Stimulated activated CD8-positive, alpha-beta memory T cell treated with anti-CD3 and anti-CD28 coated beads, Interleukin-4, amount 100 ng/mL, for 24 hours (primary cell): ENCODE measurements at places on chromosomes 11 and 22.

DNA sequence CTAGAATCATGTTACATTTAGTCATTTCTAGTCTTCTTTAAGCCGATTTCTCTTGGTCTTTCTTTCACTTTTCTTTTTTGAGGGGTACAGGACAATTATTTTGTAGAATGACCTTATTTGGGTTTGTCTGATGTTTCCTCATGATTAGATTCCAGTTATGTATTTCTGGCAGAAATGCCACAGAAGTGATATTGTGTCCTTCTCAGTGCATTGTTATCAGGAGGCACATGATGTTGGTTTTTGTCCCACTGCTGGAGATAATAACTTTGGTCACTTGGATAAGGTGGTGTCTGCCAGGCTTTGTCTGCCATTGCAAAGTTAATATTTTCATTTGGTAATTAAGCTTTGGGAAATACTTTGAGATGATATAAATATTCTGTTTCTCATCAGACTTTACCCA lies 100.3 kb downstream of the RRM1 start:
- no peak for DNase-seq

DNA sequence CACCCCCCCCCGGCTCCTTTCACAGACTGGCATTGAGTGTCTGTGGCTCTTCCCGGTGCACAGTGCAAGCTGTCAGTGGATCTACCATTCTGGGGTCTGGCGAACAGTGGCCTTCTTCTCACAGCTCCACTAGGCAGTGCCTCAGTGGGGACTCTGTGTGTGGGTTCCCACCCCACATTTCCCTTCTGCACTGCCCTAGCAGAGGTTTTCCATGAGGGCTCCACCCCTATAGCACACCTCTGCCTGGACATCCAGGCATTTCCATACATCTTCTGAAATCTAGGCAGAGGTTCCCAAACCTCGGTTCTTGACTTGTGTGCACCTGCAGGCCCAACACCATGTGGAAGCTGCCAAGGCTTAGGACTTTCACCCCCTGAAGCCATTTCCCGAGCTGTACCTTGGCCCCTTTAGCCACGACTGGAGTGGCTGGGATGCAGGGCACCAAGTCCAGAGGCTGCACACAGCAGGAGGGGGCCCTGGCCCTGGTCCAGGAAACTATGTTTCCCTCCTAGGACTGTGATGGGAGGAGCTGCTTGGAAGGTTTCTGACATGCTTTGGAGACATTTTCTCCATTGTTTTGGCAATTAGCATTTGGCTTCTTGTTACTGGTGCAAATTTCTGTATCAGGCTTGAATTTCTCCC lies 26.0 kb downstream of the BCL2L13 start:
- no peak for DNase-seq

- DNase-seq = peak; percentile 72
Measured at GRCh38 chr11:66868726-66869566, 12.1 kb downstream of the LRFN4 start.

GRCh38 chr11:78193806-78194205 lies 5.1 kb downstream of the USP35 start:
- DNase-seq = no peak

- DNase-seq = no peak
Measured at GRCh38 chr22:50044485-50045118, 13.5 kb downstream of the TTLL8 start.

GRCh38 chr11:66562275-66562674 lies 6.1 kb downstream of the CTSF start:
- no peak for DNase-seq

DNA sequence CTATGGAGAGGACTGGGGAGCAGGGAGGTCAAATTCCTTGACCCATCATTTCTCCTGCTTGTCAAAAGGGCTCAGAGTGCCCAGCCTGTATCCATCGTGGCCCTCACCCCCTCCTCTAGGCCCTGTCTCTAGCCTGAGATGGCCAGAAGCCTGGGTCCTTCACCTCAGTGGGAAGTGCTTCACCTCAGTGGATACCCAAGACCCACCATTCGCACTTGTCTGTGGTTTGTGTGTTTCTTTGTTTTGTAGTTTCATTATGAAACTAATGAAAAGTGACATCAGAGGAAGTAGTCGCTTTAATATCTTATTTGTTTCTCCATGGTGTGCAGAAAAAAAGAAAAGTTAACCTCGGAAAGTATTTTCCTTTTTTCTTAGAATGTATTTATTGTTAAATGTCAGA lies 194.0 kb upstream of the CADM1 start:
- DNase-seq = no peak
